ENCODE measurements at places on chromosomes 11 and 22.

DNA sequence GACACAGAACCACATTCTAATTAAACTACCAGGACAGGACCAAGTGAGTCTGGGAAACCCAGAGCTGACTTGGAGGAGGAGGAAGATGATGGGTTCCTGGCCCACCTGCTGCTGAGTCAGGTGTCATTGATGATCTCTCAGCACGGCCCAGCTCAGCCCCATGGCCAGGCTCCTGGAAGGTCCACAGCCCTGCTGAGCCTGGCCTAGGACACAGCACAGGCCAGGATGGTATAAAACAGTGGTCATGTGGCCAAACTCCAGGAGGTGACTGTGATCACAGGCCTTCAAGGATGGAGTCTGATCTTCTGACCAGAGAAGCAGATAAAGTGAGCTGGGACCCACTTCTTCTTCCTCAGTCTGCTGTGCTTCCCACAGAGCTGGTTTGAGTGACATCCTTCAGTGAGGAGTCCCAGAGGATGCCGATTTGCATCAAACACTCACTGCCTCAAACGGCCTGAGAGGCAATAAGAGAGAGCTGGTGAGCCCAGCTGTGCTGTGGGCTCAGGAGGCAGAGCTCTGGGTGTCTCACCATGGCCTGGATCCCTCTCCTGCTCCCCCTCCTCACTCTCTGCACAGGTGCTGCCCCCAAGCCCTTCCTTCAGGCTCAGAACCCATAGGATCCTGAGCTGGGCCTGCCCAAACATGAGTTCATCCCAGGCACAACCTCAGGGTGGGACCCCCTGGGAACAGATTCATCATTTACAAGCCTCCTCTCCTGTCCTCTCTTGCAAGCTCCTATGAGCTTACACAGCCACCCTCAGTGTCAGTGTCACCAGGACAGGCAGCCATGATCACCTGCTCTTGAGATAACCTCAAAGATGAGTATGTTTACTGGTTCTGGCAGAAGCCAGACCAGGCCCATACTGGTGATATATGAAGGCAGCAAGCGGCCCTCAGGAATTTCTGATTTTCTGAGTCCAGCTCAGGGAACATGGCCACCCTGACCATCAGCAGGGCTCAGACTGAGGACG lies 37.7 kb upstream of the IGLL5 start:
- DNase-seq: no peak

DNA sequence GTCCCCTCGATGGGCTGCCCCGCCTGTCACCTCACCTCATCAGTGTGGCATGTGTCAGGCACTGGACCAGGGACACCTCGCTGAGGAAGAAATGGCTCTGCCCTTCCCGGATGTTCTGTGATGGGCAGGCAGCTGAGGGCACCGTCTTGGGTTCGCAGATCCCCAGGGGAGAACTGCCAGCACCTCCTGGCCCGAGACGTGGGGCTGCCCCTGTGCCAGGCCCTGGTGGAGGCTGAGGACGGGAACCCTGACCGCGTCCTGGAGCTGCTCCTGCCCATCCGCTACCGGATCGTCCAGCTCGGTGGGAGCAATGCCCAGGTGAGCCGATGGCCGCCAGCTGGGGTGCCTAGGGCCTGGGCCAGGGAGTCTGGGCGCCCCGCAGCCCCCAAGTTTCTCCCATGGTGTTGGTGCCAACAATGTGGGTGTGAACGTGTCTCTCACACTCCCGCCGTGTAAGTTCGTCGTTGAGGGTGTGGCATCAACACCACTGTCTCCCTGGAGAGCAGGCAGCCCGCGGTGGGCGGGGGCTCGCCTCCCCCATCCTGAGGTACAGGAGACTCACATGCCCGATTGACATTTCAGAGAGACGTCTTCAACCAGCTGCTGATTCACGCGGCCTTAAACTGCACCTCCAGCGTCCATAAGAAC lies 7.3 kb upstream of the GTSE1 start:
- no peak for DNase-seq

- no peak for DNase-seq
Observed at GRCh38 chr11:101576456-101576855, 7.4 kb downstream of the TRPC6 start.

- DNase-seq: peak; percentile 30
Observed at GRCh38 chr22:41822317-41823057, 10.4 kb upstream of the SREBF2 start.

DNA sequence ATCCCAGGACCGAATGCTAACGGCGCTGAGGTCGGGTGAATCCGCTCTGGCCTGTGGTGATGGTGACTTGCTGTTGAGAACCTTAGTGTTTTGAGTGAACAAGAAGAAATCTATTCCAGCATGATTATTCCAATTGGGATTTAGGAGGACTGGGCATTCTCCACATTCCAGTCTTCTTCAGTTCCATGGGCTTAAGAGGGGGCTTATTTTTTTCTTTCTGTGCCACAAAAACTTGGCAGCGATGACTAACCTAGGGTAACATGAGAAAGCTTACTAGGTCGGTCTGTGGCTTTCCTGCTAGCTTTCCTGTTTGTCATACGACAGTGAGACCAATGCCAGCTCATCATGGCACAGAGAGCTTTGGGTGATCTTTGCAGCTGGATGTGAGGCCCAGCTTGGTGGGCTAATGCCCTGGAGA lies 62.9 kb upstream of the ATXN10 start:
- no peak for DNase-seq

DNA sequence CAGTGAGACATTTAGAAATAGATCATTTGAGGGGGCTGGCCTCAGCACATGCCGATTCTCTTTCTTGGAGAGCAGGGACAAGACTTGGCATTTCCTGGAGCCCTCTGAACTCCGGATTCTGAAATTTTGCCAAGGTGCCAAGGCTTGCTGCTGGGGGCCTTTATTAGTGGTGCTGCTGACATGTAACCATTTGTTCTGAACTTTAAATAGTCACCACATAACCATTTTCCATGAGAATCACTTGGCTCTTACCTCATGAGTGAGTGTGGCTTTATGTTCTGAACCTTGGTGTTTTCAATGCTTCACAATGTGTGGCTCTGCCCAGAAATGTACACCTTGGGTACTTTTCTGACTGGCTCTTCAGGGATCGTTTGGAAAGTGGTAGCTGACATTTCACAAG lies 33.3 kb downstream of the SYT13 start:
- no peak for DNase-seq

DNA sequence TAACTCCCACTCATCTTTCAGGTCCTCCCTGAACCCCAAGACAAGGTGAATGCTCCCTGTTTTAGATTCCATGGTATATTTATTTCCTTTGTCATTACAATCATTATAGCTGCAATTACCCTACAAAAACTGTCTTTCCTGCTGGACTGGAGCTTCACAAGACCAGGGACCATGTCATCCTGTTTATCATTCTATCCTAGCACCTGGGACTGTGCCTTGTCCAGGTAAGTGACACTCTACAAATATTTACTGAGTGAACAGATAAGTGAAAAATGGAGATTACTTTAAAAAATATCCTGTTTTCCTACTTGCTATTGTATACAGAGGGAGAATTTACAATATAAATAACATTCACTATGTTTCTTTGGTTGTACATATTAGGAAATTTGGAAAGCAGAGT lies 22.5 kb upstream of the ELF5 start:
- DNase-seq: no peak

- DNase-seq: no peak
Observed at GRCh38 chr11:8017894-8018483, 30.9 kb downstream of the EIF3F start.

DNA sequence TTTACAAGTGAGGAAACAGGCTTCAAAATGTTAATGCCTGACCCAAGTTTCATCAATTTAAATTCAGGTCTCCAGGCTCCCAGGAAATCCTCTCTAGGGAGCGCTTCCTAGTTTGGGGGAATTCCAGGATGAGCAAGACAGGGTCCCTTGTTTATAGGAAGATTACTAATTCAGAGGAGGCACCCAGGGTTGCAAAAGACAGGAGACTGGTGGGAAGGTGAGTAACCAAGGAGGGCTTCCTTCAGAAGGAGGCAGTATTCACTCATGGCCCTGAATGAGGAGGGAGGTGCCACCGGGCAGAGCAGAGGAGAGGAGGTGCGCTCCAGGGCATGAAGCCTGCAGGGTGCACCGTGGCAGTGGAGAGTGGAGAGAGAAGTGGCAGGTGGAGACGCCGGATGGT lies 1.6 kb downstream of the TMEM132A start:
- DNase-seq: no peak

Data from GM19239 (cell line).